ENCODE measurements at places on chromosomes 16 and 17.

- no peak for DNase-seq
These were observed 167.6 kb downstream of the CNTNAP4 start for GRCh38 chr16:76444832-76445231.

DNA sequence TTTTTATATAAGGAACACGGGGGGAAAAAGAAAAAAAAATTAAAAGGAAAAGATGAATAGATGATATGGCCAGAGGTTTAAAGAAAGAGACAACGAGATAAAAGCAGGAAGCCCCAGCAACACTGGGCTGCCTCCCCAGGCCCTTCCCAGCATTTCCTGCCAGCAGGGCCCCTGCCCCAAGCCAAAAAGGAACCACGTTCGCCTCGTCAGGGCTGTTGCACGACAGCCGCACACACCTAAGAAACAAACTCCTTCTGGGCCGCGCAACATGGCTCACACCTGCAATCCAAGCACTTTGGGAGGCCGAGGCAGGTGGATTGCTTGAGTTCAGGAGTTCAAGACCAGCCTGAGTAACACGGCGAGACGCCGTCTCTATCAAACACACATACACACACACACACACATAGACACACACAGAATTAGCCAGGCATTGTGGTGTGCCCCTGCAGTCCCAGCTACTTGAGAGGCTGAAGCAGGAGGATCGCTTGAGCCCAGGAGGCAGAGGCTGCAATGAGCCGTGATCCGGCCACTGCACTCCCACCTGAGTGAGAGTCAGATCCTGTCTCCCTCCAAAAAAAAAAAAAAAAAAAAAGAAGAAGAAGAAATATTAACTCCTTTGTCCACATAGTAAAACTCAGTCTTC lies 83.0 kb downstream of the ANKRD11 start:
- no peak for DNase-seq

- DNase-seq: no peak
These were observed 95.9 kb downstream of the OR1D5 start for GRCh38 chr17:2967515-2967914.

DNA sequence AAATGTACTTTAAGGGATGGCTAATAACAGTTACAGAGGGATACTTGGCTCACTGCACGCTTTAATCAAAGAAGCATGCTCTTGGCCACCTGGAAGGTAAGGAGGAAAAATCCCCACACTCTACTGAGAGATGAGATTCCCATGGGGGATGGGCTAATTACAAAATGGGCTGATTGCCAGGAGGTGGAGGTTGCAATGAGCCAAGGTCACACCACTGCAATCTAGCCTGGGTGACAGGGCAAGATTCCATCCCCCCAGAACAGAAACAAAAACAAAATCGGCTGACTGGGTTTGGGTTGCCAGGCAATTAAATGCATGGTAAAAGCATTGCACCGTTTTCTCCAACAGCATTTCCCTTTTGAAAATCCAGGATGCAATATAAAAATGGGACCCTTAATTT lies 18.0 kb downstream of the N4BP1 start:
- DNase-seq: no peak

- peak; percentile 77 for DNase-seq
These were observed 30.1 kb downstream of the FZD2 start for GRCh38 chr17:44587339-44587738.

Measured in mammary epithelial cell (primary cell).